Vagina (tissue), 2 donors: ENCODE measurements at places on chromosomes 2 and 18. TPM values are rescaled to one million over a fixed set of nuclear protein-coding genes. Genes with fewer than 3 reads are reported as not detected.

GRCh38 chr2:182446087-182446486 is 19.3 kb upstream of the PDE1A start:
- no peak for DNase-seq

Gene ITGA6
- total RNA-seq, result 82.3 TPM

Gene CTAGE1
- not detected for total RNA-seq

- no peak for DNase-seq
Measured at GRCh38 chr2:173400760-173401159, 46.1 kb downstream of the CDCA7 start.

Gene B4GALT6
- total RNA-seq, result 2.5 TPM

DNA sequence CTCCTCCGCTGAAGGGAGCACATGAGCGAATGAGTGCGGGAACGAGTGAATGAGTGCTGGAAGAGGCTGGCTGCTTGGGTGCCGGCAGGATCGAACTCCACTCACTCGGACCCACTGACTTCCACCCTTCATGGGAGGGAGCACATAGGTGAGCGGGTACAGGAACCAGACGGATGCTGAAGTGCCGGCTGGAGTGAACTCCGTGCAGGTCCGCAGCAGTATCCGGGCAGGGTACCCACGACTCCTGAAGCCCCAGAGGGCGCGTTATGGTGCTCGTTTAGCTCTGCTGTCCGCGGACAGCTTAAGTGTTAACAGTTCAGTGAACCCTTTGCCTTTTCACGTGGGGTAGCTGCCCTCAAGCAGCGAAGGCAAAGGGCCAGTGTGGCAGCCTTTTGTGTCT is 23.2 kb downstream of the RPRM start:
- no peak for DNase-seq

GRCh38 chr18:75165926-75166325 is 43.0 kb downstream of the PTGR3 start:
- DNase-seq, result no peak

Gene CDKL4
- total RNA-seq, result 2.7 TPM

DNA sequence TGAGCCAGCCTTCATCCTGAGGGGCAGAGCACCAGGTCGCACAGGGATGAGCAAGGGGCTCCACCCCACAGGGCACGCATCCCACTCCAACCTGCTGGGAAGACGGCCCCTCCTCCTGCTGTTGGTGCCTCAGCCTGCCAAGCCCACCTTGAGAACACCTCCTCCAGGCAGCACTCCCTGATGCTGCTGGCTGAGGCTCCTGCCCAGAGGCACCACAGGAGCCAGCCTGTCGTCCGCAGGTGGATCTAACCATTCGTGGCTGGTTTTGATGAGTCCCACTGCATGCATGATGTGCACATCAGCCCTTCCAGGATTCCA is 58.4 kb downstream of the BIN1 start:
- no peak for DNase-seq

DNA sequence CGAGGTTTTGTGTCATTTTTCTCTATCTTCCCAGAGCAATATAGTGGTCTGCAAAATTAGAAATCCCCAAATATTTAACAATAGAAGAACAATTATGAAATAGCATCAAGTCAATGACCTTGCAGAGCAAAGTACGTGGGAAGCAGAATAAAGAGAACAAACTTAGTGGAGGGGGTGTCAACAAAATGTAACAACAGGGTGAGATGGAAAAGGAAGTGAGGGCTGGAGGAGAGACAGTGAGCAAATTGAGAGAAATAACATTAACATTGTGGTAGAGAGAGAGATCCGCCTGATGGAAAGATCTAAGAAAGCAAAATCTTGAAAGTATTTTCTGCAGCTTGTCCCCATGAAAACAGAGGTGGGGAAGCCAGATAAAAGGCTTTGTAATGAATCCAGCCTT is 23.4 kb downstream of the ARHGAP15 start:
- no peak for DNase-seq

GRCh38 chr2:157894694-157895435 is 18.7 kb upstream of the ACVR1 start:
- DNase-seq, result no peak

DNA sequence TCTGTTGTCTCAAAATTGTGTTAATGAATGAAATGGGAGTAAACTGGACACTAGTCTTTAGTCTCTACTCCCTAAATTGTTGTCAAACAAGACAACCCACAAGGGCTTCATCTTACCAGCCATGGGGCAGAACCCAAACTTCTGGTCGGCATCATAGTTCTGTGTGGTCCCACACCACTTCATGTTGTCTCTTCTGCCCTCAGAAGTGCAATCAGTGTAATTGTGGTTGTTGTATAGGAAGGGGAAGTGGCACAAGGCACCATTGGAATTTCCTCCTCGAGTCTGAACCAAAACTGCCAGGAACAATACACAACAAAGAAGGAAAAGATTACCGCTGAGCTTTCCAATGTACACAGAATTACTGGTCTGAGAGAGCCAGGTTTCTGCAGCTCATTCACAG is 12.6 kb downstream of the FN1 start:
- no peak for DNase-seq

Gene KCNE4
- total RNA-seq, result 4.9 TPM

Gene CYRIA
- 12.5 TPM for total RNA-seq

Gene UCN
- total RNA-seq, result 3.2 TPM

DNA sequence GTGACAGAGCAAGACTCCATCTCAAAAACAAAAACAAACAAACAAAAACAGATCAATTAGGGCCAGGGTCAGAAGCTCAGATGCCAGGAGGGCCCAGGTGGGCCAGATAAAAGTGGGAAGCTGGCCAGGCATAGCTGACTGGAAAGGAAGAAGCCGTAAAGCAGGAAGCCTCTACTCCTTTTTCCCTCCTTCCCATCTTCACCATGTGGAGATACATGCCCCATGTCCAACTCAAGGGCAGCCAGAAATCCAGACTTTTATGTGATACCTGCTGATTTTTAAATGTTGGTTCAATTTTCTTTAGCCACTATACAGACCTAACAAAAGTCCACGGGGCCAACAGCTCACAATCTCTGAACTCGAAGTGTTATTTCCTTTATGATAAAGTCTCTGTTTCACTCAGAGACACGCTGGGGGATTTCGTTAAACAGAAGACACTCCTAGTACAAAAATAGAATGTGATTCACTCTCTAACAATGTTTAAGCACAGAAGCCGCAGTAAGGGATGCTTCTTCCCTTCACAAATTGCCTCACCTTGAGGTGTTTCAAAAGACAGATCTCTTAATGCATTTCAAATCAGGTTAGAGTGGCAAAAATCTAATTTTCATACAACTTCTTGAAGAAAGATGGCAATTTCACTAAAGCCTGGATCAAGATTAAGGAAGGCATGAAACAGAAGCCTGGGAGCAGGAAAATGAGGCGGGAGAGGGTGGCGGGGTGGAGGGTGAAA is 14.0 kb downstream of the TMEM247 start:
- peak; percentile 58 for DNase-seq

- DNase-seq, result no peak
Measured at GRCh38 chr18:69866212-69866611, 81.5 kb downstream of the CD226 start.

- DNase-seq, result no peak
Measured at GRCh38 chr2:209900638-209901037, 101.8 kb upstream of the RPE start.

GRCh38 chr2:194320520-194320919 is 1336.5 kb upstream of the SLC39A10 start:
- DNase-seq, result no peak

Gene GREB1L
- total RNA-seq, result 0.98 TPM

DNA sequence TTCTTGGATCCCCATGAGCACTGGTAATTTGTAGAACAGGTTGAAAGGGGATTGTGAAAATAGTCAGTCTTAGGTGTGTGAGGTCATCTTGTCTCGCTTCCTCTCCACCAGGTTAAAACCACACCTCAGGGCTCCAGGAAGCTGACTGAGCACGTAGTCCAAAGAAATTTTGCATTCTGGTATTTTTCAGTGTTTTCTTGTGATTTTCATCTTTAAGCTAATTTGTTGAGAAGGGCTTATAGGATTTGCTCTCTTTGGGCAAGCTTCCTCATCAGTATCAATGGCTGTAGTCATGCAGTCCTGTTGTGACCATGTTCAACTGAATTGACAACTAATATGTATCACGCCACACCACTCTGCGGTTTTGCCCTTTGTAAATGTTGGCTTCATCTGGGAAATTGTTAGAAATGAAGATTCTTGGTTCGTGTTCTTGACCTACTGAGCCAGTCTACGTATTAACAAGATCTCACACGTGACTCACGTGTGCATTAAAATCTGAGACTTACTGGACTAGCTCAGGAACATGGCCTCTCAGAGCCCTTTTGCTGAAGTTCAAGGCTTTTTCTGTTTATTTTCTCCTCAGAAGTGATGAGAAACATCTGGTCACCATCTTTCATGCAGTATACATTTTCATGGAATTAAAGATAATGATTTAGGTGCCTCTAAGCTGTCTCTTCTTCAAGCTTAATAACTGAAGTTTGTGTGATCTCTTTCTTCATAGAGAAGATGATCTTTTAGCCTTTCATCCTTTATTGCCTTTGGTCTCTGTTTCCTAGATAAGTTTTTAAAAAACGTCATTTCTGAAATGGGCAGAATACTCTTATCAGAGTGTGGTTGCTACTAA is 32.8 kb downstream of the FMNL2 start:
- no peak for DNase-seq

Gene POTEF
- total RNA-seq, result not detected

DNA sequence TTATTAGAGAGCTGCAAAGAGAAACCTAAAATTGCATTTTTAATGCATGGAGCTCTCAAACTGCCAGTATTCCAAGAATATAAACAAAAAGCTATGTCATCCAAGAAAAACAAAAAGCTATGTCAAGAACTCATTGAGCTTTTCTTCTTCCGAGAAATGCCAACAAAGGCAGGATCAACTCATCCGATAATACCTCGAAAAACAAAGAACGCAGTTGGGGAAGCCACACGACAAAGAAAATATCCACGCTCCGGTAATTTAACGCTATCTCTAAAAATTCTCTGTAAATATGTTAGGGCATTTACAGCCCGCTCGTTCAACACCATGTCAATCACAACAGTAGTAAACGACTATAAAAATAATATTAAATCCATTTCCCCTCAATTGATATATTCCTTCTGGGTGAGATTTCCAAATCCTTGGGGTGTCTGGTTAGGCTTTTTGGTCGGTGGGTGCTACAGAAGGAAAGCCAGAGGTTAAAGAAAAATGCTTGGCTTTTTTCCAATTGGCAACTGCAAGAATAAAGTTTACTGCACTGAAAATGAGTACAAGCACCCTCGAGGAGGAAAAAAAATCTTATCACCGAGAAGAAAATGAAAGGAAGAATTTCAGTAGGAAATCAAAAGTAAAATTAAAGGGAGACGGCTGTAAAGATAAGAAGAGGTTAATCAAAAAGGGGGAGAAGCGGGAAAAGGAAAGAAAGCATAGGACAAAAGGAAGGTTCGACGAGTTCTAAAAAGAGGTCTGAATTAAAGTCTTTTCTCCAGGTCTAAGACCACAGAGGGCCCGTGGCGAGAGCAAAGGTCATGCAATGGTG is 856 bp downstream of the TIA1 start:
- DNase-seq, result no peak

- no peak for DNase-seq
Measured at GRCh38 chr2:177872286-177872685, 200.3 kb downstream of the PDE11A start.

GRCh38 chr2:191402966-191403565 is 157.9 kb downstream of the MYO1B start:
- no peak for DNase-seq

Gene ANKRD62
- total RNA-seq, result 1.2 TPM
